CD4-positive, alpha-beta T cell (primary cell): ENCODE measurements at places on chromosomes 1 and 21. TPM values are rescaled to one million over a fixed set of nuclear protein-coding genes. Genes with fewer than 3 reads are reported as not detected.

TTC13 gene
- total RNA-seq, result 24.9 TPM

- H3K4me3 ChIP-seq, result no peak overlapping the region
- no peaks in the 10 kb centered on the region for H3K27me3 ChIP-seq
- no peaks in the 10 kb centered on the region for H3K36me3 ChIP-seq
- no peak for DNase-seq
- peaks cover 4% of the 10 kb centered on the region for H3K4me1 ChIP-seq
These were observed 173.0 kb downstream of the NFIA start for GRCh38 chr1:61255358-61255703.

DNA sequence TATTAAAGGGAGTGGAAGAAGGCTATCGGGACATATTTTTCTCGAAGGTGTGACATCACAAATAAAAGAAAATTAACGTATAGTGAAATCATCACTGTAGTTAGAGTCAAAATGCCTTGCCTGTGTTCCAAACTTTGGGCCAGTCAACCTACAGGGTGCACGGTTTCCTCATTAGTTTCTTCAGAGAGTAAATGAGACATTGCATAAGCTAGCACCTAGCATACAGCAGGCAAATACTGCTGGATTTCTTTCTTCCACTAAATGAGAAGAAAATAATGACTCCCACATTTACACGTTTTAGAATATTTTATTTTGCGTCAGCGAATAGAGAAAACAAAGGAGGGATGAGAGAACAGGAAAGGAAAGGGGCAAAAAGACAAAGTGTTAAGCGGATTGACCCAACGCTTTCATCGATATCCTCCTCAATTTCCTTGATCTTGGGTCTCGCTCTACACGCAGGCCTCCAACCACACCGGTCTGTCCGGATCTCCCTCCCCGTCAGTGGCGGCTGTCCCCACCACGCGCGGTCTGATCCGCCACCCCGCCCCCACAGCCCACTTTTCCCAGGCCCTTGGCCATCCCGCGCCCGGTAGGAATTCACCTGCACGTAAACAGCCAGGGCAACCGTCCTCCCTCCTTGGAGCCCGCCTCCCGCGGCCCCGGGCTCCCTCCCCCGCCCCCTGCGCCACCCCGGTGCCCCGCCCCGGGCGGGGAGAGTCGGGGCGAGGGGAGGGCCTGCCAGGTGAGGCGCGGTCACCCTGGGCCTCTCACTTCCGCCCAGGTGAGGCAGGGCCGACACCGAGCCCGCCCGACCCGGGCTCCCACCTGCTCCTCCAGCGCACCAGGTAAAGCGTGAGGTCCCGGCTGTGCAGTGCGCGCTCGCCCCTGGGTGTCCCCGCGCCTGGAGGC, at the start of gene PATJ:
Gene PATJ, plus strand, starts transcription at position 770 of the 909 bp plus-strand sequence. CDS start 20,413 bp downstream, outside the sequence.
- DNase-seq, result peak; percentile 63
- H3K36me3 ChIP-seq, result no peaks in the 10 kb centered on the region
- H3K4me1 ChIP-seq, result peaks cover 23% of the 10 kb centered on the region
- no peaks in the 10 kb centered on the region for H3K27me3 ChIP-seq
- peak within 1 kb of the TSS; percentile 78 for H3K4me3 ChIP-seq

GRCh38 chr1:204390751-204391466, 20.7 kb downstream of the PPP1R15B start:
- no peaks in the 10 kb centered on the region for H3K4me1 ChIP-seq
- H3K27ac ChIP-seq, result no peak overlapping the region
- no peaks in the 10 kb centered on the region for H3K27me3 ChIP-seq

DNA sequence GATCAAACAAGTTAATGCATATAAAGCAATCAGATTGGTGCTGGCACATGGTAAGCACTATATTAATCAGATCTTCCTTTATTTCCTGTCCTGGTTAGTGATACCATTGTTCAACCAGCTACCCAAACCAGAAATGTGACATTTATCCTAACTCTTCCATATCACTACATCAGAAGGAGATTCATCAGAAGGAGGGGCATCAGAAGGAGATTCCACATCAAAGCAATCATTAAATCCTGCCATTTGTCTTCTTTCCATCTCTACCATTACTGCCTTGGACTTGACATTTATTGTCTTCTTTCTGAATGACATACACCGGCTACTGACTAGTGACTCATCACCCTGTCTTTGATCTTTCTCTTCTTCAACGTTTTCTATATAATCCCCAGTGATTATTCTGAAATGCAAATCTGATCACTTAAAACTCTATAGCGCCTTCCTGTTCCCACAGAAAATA, 75.0 kb downstream of the DNM3 start:
- no peaks in the 10 kb centered on the region for H3K27me3 ChIP-seq
- no peak overlapping the region for H3K27ac ChIP-seq
- H3K4me1 ChIP-seq, result no peaks in the 10 kb centered on the region
- no peaks in the 10 kb centered on the region for H3K36me3 ChIP-seq
